ENCODE measurements at places on chromosomes 4 and X.
A peak's percentile ranks its signal among the peaks of the same experiment; 100 is the strongest.

DNA sequence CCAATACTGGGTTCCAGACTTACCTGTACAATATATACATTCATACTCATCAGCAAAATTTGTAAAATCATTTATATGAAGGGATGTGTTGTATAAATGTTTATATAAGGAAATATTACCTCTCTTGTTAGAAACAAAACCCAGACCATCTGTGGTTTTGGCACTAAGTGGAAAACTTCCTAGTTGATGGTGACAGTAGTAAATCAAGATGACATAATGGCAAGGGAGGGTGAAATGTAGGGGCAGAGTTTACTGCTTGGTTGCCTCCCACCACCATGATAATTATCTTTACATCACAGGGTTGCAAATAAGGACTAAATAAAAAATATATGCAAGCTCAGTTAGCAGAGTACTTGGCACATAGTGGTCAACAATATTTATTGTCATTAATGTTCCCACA is 365.3 kb upstream of the TEX13C start:
- DNase-seq: no peak

GRCh38 chr4:184727430-184727829 is 6.5 kb downstream of the CENPU start:
- DNase-seq: no peak

DNA sequence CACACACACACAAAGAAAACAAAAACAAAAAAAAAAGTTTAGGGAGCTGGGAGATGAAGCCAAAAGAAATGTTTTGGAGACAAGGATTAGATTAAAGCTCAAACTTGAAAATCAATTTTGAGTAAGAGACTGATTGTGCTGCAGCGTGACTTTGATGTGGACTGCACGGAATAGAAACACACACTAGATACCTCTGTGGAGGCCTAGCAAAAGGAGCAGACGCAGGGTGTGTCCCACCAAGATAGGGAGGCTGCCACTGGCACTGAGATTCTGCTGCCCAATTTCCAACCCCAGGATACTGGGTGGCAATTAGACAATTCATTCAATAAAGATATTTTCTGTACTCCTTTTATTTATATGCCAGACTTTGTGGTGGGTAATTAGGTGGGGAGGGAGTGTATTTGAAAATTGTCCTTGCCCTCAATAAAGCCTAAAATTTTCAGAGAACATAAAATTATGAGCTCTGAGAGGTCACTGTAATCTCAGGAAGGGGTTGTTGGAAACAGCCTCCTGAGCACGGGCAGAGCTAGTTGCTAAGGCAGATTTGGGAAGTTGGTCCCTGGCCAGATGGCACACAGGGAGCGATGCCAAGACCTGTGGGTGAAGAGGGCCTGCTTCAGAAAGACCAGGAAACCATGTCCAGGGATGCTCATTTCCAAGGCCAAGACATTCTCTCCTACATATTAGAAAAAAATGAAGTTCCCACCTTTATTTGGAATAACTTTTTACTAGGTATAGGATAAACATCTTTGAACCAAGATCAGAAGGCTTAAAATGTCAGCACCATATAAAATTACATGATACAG is 1.9 kb upstream of the PPP3CA start:
- peak; percentile 71 for DNase-seq

DNA sequence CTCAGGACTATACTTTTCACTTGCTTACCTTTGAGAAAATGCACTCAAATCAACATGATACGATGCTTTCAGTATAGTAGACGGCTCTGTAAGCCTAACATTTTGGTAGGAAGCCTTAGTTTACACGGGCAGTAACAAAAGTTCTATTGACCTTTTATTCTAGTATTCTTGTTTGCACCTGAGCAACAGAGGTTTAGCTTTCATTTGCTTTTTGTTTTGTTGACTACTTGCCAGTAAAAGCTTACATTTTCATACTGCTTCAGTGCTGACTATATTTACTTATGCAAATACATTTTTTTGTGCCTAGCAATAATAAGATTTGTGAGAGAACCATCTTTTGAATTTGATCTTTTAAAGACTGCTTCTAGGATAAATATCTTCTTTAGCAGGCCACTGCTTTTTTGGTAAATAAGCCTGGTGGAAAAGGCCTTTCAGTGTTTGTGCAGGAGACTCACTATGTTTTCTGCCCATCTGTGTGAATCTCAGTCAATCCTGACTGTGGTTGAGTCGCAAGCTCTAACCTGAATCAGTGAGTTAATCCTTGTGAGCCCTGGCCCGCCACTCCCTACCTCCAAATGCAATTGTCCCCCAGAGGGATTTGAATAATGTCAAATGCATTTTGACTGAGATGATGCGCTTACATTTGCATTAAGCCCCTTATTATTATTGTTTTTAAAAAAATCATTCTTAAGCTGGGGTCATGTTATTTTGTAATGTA is 21.9 kb downstream of the FHIP1A start:
- DNase-seq: peak; percentile 40
